Substantia nigra (tissue), 51 donors: ENCODE measurements at places on chromosomes 4 and X.

- DNase-seq, result no peak
Observed at GRCh38 chr4:74451214-74451661, 6.3 kb downstream of the AREG start.

DNA sequence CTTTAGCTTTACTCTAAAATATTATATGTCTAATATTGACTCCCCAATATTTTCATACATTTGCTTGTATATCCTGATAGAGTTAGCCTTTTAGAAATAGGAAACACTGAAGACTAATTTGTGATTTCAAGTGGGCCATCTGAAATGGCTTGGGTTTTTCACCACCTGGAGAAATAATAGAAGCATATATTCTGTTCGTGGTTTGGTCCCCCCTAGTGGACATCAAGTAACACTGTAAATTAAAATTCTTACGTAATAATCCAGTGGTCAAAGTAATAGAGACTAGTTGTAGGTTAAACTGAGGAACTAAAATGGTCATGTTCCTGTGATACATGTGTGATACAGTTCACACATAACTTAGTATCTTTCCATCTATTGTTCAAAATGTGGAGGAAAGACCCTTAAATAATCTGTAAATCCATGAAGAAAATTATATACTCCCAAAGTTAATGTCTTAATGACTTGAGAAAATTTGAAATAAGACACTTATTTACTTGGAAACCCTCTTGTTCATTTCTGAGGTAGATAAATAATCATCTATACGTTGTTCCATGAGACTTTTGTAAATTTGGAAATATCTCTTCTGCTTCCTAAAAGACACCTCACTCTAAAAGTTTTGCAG is 79.8 kb upstream of the SMARCAD1 start:
- no peak for DNase-seq

GRCh38 chr4:165678236-165678935 is 194.7 kb upstream of the TLL1 start:
- no peak for DNase-seq

DNA sequence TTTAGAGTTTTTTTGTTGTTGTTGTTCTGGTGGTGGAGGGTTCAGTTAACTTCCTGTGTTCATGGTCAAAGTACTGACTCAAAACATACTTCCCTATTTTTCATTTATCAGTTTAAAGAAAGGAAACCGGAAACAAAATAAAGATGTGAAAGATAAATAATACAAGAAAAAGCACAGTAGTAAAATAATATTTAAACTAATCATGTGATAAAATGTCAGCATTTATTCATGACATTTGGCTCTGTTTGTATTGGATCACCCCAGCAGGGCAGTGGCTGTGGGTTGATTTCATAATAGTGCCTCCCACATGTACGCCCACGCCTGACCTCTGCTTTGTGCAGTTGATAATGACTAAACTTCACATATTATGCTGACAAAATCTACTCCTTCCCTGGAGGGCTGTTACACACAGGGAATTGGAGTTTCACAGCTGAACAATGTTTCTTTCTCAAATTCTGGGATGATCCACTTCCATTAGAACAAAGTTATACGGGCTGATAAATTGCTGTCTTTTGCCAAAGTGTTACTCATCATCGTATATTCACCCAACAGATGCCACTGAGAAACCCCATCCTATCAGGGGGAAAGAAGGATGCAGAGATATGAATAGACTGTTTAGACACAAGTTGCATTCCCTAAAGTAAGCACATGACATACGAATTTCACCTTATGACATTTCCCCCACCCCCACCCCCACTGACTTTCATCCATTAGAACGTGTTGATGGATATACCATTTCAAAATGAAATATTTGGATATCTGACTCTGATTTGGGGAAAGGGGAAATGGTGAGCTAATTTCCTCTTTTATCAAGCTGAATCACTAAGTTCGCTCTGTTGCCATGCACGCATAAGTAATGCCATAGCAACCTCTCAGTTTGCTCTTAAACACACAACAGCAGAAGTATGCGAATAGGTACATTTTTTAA is 48.3 kb downstream of the AMELX start:
- DNase-seq, result no peak

GRCh38 chr4:114383067-114383466 is 215.5 kb upstream of the UGT8 start:
- DNase-seq, result no peak
